ENCODE measurements at places on chromosomes 12 and 14.

DNA sequence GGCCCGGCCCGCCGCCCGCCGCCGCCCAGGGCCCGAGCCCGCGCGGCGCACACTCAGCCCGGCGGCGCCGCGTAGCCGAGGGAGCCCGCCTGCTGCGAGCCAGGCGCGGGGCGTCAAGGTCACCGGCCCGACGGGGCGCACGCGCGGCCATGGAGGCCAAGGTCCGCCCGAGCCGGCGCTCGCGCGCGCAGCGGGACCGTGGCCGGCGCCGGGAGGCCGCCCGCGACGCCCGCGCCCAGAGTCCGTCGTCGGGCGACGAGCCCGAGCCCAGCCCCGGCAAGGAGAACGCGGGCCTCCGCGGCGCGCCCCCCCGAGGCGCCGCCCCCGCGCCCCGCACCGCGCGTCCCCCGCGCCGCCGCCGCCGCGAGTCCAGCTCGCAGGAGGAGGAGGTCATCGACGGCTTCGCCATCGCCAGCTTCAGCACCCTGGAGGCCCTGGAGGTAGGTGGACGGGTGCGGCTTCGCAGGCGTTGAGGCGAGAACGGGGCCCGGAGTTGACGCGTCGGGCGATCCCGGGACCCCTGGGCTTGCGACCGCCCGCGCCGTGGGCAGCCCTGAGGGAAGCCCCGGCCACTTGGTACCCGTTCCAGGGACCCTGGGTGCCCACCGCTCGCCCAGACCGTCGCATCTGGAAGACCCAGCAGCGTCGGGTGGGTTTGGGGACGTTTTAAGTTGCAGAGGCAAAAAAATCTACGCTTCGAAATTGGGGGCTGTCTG is 629 bp downstream of the FBRSL1 start:
- no peak for DNase-seq

GRCh38 chr14:53783256-53783655 is 173.4 kb downstream of the BMP4 start:
- no peak for DNase-seq

- no peak for DNase-seq
These were observed 71.6 kb downstream of the ITPK1 start for GRCh38 chr14:93044121-93044520.

GRCh38 chr14:24817212-24818057 is 183.4 kb upstream of the GZMB start:
- DNase-seq, result no peak

GRCh38 chr12:5480938-5481303 is 49.0 kb downstream of the NTF3 start:
- DNase-seq, result no peak

DNA sequence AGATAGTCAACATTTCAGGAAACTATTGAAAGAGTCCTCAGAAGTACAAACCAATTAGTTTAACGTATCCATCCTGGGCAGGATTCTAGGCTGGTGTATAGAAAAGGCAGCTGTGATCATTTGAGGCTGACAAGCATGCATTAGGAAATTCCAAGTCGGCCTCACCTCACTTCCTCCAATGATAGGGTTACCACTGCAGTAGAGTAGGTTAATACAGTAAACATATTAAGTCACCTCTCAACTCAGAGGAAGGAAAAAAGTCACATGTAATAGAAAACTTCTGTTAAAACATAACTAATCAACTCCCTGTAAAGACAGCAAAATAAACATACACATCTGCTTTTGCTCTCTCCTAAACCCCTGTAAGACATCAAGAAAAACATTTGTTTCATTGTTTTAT is 33.5 kb downstream of the MED13L start:
- no peak for DNase-seq

DNA sequence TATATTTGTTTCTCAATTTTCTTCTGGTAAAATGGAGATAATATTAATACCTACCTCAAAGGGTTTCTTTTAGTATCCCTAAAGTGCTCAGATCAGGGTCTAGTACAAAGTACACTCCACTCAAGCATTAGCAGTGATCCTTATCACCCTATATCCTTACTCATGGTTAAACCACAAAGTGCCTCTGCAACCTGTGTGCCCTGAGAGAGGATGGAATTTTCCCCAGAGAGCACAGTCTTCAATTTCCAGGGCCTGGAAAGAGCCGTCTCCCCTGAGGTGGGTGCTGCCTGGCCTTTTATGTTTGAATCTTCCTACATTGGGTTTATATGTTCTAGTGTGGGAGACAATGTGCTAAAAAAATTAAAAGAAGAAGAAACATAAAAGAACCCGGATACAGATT is 183.1 kb upstream of the FBXO33 start:
- no peak for DNase-seq

DNA sequence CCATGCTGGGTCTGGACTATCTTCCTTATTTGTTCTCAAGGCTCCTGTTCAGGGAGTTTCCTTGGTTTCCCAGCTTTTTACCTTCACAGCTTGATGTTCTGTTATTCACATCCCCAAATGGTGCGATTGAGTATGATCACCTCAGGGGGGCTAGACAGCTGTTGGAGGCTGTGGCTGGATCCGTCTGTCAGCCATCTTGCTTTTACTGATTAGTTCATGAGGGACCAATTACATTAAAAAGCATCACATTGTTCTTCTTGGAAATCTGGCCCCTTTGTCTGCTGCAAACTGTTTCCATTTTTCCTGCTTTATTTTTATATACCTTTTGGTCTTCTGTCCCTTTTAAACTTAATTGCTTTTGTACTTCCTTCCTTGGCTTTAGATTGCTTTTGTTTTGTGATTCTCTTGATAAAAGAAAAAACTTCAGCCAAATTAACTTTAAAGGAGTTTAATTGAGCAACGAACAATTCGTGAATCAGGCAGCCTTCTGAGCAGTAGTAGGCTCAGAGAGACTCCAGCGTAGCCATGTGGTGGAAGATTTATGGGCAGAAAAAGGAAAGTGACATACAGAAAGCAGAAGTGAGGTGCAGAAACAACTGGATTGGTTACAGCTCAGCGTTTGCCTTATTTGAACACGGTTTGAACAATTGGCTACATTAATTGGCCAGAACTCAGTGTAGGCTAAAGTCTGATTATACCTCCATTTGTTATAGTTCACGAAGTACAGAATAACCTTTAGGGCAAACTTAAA is 208.7 kb downstream of the AEBP2 start:
- no peak for DNase-seq

All from stimulated activated CD8-positive, alpha-beta memory T cell treated with anti-CD3 and anti-CD28 coated beads, Interleukin-4, amount 100 ng/mL, for 24 hours (primary cell).